Smooth muscle cell of the umbilical artery (primary cell): ENCODE measurements at places on chromosomes 12 and 14. TPM values are rescaled to one million over a fixed set of nuclear protein-coding genes. Genes with fewer than 3 reads are reported as not detected.

Gene ARMH4
- total RNA-seq: 11.3 and 13.5 TPM in 2 replicates

Gene DDN
- under 0.01 and 0.18 TPM in 2 replicates for total RNA-seq

Gene TRAF3
- total RNA-seq: 57.9 and 60.6 TPM in 2 replicates

Gene RAB35
- total RNA-seq: 16.9 and 27.5 TPM in 2 replicates

Gene KRT83
- total RNA-seq: not detected in 2 replicates

Gene CLEC1B
- not detected in 2 replicates for total RNA-seq

Gene RNASE1
- total RNA-seq: 0.30 TPM in 1 of 2 replicates, not detected in the other

Gene TSPAN11
- total RNA-seq: under 0.01 and 0.69 TPM in 2 replicates

Gene HOXC10
- total RNA-seq: 6.2 and 10.7 TPM in 2 replicates

Gene LRP1-AS
- total RNA-seq: not detected in 2 replicates

Gene GLIPR1L2
- total RNA-seq: 0.30 and 0.42 TPM in 2 replicates

Gene GYS2
- not detected in 2 replicates for total RNA-seq

Gene KLRK1
- total RNA-seq: not detected in 2 replicates

Gene RFLNA
- total RNA-seq: 51.7 and 76.1 TPM in 2 replicates

Gene CEP128
- 3.3 and 5.4 TPM in 2 replicates for total RNA-seq

Gene PTPRO
- 0.28 and 0.30 TPM in 2 replicates for total RNA-seq

Gene TWF1
- total RNA-seq: 164 and 207 TPM in 2 replicates

Gene TAS2R10
- total RNA-seq: 0.59 and 2.4 TPM in 2 replicates

Gene KRT76
- total RNA-seq: not detected in 2 replicates

Gene RPS26
- total RNA-seq: 214 and 242 TPM in 2 replicates

Gene PIWIL1
- total RNA-seq: not detected in 2 replicates

Gene CEP170B
- total RNA-seq: 14.3 and 38.2 TPM in 2 replicates

Gene RALGAPA1
- 28.5 and 29.1 TPM in 2 replicates for total RNA-seq

Gene GRIN2B
- total RNA-seq: under 0.01 and 0.09 TPM in 2 replicates

Gene NRXN3
- 3.3 and 7.9 TPM in 2 replicates for total RNA-seq

Gene RNF212B
- total RNA-seq: not detected in 2 replicates

Gene CD9
- 79.9 and 159 TPM in 2 replicates for total RNA-seq

Gene KRT6C
- not detected in 2 replicates for total RNA-seq
